ENCODE measurements at places on chromosomes 6 and 20. TPM values are rescaled to one million over a fixed set of nuclear protein-coding genes. Genes with fewer than 3 reads are reported as not detected.
A peak's percentile ranks its signal among the peaks of the same experiment; 100 is the strongest.

- no peak for DNase-seq
These were observed 367.3 kb upstream of the EPHA7 start for GRCh38 chr6:93786474-93787330.

DNA sequence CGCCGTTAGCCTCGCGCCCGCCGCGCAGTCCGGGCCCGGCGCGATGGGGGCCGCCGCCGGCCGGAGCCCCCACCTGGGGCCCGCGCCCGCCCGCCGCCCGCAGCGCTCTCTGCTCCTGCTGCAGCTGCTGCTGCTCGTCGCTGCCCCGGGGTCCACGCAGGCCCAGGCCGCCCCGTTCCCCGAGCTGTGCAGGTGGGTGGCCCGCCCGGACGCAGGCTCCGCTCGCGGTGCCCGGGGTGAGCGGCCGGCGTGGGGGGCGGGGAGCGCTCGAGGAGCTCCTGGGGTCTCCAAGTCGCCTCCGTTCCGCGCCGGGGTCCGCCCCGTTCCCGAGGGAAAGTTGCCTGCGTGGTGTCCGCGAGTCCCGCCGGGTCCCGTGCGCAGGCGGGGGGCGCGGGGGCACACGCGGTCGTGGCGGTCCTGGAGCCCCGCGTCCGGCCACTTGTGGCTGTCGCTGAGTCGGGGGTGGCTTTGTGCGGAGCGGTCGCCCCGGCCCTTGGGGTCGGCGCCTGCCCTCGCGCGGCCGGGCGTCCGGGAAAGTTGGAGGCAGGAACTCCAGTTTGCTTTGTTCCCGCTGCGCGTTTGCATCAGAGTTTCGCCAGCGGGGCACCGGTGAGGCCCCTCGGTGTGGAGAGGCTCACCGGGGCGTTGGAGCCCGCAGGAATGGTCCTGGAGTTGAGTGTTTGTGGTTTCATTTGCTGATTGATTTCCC, 476 bp downstream of the IGF2R start:
- peak; percentile 95 for DNase-seq

DNA sequence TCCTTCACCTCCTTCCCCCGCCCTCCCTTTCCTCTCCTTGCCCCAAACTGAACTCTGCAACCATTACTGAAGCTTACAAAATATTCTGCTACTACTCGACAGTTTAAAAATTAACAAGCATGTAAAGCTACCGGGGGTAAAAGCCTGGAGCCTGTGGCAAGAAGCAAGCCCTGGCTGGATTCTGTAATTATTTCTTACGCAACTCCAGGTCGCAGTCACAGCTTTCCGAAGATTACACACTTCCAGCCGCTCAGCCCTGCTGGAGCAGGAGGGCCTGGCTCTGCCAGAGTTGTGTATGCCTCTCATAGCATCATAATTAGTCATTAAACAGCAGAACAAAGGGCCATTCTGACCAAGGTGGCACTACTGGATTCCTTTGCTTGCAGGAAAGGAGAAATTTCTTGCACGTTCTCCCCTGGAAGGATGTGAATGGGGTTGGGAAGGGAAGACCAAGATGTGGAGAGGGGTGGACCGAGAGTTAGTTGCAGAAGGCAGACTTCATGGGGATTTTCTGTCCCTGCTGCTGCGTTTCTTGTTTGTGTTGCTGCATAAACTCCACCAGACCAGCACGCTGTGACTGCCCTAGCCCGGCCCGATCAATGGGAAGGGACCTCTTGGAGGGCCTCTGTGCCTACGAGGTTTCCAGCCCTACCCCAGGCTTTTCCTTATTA, 23.6 kb downstream of the FOXQ1 start:
- no peak for DNase-seq

- no peak for DNase-seq
These were observed 41.1 kb downstream of the VEGFA start for GRCh38 chr6:43810965-43811732.

DNA sequence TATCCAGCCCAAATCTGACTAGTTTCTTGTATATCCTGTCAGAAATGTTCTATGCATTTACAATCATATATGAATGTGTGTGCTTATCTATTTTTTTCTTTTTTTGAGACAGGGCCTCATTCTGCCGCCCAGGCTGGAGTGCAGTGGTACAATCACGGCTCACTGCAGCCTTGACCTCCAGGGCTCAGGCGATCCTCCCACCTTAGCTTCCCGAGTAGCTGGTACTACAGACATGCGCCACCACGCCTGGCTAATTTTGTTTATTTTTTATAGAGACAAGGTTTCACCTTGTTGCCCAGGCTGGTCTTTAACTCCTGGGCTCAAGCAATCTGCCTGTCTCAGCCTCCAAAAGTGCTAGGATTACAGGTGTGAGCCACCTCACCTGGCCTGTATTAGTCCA, 3.0 kb upstream of the RAB44 start:
- DNase-seq, result no peak

GRCh38 chr20:48354903-48355302, 472.9 kb downstream of the PREX1 start:
- DNase-seq, result no peak

- DNase-seq, result no peak
These were observed 6.0 kb upstream of the ZDHHC14 start for GRCh38 chr6:157374889-157375443.

- DNase-seq, result no peak
These were observed 11.3 kb upstream of the GATA5 start for GRCh38 chr20:62487118-62487517.

DNA sequence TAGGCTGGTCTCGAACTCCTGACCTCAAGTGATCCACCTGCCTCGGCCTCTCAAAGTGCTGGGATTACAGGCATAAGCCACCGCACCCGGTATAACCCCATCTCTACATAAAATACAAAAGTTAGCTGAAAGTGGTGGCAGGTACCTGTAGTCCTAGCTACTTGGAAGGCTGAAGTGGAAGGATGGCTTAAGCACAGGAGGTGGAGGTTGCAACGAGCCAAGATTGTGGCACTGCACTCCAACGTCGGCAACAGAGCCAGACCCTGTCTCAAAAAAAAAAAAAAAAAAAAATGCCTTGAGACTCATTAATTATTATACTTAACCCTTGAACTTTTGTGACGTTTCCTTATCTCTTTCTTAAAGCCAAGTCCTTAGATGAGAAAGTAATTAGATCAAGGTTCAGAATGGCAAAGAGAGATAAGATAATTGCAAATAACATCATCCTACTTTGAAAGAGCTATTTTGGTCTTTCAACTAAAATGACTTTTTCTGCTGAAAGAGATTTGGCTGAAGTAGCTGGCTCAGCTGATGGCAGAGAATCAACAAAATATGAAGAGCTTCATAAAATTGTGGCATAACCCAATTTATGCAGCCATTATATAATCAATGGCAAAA, 4.7 kb upstream of the SHLD1 start:
- no peak for DNase-seq

GRCh38 chr6:111550953-111551352, 54.7 kb downstream of the TRAF3IP2 start:
- no peak for DNase-seq

DNA sequence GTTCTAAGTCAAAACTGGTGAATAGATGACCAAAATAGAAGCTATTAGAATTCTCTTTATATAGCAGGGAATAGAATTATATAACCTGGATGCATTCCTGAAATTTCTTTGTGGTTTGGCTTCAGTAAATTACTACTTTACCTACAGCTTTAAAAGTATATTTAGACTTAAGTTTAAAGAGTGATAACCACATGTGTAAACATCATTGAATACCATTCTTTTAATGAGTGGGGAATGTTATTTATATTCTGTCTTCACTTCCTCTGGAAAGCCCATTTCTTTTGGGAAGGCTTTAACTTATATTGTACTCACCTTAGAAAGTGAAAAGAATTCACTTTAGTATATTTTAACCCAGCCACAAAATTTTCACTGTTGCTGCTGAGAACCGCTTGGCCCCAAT, 39.1 kb downstream of the PLEKHG1 start:
- DNase-seq, result no peak

DNA sequence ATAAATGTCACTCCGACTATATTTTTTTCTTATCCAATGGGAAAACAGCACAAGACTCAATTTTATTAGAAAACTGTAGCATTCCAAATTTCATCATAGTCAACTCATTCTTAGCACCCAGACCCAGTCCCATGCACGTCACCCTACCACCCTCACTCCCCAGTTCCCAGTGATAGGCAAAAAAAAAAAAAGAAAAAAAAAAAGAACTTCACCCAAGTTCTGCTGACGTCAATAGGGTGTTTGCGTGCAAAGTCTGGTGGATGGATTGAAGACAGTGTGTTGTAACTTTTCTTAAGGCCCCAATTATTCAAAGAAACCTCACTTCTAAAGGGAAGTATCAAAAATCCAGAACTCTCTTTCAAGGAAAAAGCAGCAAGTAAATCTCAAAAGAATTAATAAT, 213.9 kb upstream of the PRDM1 start:
- no peak for DNase-seq

- no peak for DNase-seq
These were observed 16.3 kb upstream of the REV3L start for GRCh38 chr6:111499269-111499793.

DNA sequence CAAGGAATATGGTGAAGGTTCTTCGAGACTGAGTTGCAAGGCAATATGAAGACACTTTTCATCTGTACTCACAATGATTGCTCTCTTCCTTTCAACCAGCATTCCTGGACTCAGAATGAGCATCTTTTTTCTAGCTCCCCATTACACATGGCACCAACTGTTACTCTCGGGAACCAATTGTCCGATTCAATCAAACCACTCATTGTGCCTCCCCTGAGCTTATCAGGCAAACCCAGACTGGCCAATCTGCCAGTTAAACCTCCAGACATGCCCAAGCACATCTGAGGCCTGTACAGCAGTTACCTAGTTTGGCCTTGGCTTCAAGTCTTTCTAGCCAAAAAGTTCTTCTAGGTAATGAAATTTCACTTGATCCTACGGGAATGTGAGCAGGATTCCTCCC, 164.1 kb downstream of the ID4 start:
- no peak for DNase-seq

- no peak for DNase-seq
These were observed 302.6 kb upstream of the ARID1B start for GRCh38 chr6:156474507-156475120.

DNA sequence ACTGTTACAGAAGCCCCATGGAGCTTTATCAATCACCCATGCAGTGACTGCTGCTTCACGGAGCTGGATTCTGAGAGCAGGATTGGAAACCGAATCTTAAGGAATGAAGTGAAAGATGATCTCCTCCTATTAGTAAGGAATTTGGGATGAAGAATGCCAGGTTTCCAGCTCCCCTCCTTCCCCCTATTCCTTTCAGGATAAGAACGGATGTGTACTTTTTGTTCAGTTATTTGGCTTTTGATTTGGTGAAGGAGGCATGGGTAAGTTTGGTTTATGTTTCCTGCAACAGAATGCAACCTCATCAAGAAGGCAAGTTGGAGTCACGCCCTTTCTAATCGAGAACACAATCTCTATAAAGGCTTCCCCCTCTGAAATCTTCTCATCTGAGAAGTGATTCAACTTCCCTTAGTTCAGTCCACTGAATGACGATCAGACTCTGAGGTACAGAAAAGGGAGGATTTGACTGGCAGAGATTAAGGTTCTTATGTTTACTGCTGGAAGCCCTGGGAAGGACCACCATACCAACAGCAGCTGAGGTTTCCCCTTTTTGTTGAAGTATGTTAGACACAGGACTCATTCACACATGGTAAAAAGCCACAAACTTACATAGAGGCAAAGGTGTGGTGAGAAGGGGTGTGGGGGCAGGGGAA, 5.5 kb downstream of the ELMO2 start:
- no peak for DNase-seq

- DNase-seq, result no peak
These were observed 15.9 kb upstream of the FANCE start for GRCh38 chr6:35436071-35436857.

The POLR1C gene
- total RNA-seq, result 32.6 TPM

The SSTR4 gene
- total RNA-seq, result not detected

The CHRNA4 gene
- 1.7 TPM for total RNA-seq

The OR2H1 gene
- total RNA-seq, result not detected

The VWA7 gene
- 1.1 TPM for total RNA-seq

The FABP7 gene
- not detected for total RNA-seq

The NMBR gene
- total RNA-seq, result 0.36 TPM
